Mesenchymal stem cell (in vitro differentiated cells and primary cell): ENCODE measurements at places on chromosomes 12 and 14.

- no peak for DNase-seq
These were observed 169.0 kb downstream of the ZFP36L1 start for GRCh38 chr14:68623826-68624225.

GRCh38 chr14:53209370-53209769, 56.2 kb upstream of the DDHD1 start:
- no peak for DNase-seq

GRCh38 chr14:102941419-102942011, 19.1 kb downstream of the AMN start:
- no peak for DNase-seq

DNA sequence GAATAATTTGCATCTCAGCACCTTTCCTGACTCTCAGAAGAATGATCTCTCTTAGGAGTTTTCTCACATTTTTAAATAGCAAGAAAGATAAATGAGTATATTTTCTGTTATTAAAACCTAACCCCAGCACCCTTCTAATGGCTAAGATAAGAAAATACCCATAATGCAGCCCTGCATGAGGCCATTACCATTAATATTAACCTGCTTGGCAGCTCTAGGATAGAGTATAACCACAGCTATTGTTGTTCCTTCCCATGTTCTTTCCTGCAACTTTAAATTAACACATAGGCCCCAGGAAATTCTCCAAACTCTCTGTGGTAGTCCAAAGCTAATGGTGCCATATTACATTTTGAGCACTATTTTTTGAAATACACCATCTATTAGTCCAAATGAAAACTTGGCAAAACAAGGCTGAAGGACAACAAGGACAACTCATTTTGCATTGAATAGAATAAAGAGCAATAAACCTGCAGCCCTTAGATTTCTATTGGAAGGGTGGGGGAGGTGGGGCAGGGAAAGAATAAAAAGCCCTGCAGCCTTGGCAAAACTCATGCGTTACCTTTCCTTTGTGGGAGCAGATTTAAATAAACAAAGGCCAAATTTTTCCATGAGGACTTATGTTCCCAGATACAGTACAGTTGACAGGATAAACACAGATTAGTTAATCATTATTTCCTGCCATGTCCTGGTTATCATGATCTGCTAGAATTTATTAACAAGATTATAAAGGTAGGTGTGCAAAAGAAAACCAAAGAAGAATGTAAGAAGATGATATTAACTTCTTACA, 46.9 kb downstream of the BTG1 start:
- no peak for DNase-seq

- no peak for DNase-seq
These were observed 71.3 kb downstream of the PTHLH start for GRCh38 chr12:27900920-27901879.

GRCh38 chr12:52611080-52611468, 7.3 kb downstream of the KRT73 start:
- DNase-seq, result no peak

DNA sequence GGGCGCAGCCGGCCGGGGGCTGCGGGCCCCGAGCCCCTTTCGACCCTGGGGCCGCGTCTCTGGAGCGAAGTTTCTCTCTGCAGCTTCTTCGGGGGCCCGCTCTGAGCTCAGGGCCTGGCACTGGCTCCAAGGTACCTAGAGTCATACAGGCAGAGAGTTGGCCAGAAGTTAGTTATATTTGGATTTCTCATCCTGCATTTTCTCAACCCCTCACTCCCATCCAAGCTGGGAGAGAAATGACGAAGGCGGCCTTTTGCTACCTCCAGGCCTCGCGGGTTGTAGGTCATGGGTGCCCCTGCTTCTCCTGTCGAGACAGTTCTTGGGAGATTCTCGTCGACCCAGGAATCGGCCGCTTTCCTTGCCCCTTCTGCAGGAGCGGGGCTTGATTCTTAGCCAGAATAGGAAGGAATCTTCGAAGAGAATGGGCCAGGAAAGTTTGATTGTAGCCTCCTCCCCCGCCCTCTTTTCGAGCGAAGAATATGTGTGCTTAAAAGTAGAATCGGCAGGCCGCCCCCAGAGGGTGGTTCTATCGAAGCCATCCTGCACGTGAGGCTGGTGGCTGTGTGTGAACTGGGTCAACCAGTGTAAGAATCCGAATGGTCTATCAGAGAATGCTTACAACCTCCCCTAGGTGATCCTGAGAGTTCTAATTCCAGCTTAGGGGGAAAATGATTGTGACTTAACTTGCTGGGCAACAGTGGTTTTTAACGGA, 785 bp downstream of the MLEC start:
- DNase-seq, result peak; percentile 58

DNA sequence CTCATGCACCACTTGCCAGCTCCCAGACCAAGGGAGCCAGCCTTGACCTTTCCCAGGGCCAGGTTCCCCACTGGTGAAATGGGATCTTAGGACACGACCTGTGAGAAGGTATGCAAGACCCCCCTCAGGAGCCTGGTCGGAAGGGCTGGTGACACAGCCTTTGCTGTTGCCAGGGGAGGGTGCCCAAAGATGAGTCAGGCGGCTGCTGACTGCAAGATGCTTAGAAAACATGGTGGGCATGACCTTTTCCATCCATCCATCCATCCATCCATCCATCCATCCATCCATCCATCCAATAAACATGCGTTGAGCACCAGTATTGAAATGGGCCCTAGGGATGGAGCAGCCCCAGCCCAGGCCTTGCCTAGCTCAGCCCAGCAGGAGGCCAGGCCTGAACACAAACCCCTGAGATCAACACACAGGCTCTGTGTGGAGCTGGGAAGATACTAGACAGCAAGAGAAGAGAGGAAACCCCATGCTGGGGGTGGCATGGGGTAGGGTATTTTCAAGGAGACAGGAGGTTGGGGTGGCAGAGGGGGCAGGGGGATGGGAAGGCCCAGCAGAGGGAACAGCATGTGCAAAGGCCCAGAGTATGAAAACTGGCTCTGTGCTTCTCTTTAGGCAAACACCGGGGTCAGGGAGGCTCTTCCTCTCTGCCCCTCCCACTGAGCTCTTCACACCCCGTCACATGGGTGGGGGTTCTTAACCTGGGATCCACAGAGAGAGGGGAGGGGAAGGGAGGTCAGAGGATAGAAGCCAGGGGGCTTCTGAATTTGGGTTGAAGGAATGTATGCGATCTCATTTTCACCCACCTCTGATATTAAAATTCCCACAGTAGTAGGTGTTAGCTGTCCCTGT, 26.2 kb upstream of the YY1 start:
- DNase-seq, result no peak

DNA sequence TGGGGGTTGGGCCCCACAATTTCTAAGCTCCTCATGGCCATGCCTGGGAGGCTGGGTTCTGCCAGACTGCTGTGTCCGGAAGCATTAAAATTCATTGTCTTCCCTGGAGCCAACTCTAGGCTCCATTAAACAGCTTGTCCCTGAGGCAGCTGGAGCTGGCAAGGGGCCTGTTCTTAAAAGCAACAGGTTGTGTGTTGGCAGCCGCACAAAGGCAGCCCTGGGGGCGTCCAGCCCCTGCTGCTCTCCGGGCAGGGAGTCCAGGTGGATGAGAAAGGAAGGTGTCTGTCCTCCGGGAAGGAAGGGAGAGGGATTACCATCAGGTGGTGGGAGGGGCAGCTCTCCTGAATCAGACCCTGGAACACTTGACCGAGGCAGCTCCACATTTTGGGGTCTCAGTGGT, 98.9 kb downstream of the CHST11 start:
- no peak for DNase-seq

- DNase-seq, result no peak
These were observed 45.3 kb downstream of the LRP6 start for GRCh38 chr12:12221560-12221959.

DNA sequence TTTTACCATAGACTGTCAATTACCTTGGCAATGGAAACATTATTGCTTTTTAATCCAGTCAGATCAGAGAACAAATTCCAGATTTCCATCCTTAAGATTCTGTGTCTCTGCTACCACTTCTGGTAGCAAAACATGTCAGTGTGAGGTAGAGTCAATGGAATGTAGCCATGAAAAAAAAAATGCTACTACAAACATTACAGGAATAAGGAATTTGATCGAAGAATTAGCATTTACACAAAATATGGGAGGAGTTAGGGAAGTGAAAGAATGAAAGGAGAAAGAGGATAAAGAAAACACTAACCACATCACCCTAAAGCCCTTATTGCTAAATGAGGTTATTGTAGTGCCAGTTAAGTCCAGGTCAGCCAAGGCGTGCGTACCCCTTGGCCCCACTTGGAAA, 9.2 kb downstream of the MED21 start:
- DNase-seq, result no peak

DNA sequence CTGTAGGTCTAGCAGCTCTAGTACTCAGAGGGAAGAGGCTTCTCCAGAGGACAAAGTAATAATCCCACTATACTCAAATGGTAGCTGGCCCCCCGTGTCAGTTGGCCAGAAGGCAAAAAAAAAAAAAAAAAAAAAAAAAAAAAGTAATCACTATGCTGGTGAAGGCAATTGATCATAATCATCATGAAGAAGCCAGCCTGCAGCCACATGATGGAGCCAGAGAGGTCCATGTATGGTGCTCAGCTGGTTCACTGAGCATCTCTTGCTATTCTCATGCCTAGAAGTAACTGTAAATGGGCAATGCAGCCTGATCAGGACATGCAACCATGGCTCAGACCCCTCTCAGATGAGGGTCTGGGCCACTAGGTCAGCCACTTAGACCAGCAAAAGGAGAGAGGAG, 378.8 kb downstream of the MED13L start:
- no peak for DNase-seq

- peak; percentile 82 for DNase-seq
These were observed 42.3 kb upstream of the EVL start for GRCh38 chr14:100022772-100023451.

DNA sequence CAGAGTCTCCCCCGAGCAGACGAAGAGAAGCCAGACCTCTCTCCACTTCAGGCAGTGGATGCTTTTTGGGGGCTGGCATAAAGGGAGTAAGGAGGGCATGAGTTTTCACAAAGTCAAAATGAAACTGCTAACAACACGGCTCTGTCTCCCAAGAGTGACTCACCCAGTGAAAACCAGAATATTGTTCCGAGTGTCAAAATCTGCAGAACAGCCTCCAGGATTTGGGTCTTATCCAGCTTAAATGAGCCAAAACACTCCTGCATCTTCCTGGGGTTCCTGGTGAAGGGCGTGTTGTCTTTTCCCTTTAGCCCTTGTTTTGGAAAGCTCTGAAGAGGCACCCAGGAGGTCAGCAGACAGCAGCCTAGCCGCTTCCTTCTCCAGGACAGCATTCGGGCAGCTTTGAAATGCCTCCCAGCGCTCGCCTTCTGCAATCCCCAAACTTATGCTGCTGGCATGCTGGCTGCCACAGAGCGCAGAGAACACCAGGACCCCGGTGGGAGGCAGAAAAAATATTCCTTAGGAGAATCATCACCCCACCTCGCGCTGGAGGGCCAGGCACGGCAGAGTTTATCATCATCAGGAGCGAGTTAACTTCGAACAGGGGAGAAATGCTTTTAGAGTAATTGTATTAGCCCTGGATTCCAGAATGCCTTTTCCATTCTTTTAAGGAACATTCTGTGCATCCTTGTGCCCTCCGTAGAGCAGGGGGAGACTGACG, 117.7 kb upstream of the NCOR2 start:
- DNase-seq, result peak; percentile 83

- peak; percentile 60 for DNase-seq
These were observed 404.4 kb upstream of the MGAT4C start for GRCh38 chr12:86660488-86661147.

DNA sequence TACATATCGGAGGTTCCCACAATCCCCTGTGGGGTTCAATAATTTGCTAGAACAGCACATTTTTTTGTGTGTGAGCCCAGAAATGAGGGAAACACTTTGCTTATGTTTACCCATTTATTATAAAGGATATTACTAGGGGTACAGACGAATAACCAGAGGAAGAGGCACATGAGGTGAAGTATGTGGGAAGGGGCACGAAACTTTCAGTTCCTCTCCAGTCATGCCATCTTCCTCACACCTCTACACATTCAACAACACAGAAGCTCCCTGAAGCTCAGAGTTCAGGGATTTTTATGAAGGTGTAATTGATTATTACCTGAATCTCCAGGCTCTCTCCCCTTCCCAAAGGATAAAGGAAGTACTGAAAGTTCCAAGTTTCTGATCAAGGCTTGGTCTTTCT, 30.2 kb upstream of the DYRK2 start:
- no peak for DNase-seq

DNA sequence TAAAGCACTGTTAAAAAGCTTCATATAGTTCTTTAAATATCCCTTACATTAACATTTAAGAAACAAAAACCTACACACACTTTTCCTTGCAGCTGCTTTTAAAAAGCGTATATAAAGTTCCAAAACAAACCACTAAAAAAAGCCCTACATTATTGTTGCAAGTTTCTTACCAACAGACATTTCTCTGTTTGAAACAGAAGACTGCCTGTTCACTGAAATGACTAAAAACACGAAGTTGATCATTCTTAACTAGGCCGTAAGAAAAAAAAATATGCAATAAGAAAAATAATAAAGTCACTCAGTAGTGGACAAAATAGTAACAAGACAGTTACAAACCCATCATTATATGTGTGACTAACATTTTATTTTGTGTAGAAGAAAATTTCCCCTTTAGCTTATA, 37.3 kb downstream of the KIF21A start:
- DNase-seq, result no peak

- DNase-seq, result no peak
These were observed 219.5 kb upstream of the TMEM132C start for GRCh38 chr12:128047266-128048060.

DNA sequence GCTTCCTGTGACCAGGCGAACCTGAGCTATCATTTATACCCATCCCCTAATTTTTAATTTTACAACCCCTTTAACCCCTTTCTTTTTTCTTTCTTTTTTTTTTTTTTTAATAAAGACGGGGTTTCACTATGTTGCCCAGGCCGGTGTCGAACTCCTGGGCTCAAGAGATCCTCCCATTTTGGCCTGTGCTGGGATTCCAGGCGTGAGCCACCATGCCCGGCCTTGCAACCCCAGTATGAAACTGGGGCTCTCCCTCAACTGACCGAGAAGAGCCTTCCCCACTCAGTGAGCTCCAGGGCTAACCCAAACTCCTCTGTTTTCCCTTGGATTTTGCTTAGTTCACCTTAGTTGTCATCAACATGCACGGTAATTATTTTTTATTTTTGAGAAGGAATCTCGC, 992 bp downstream of the CPSF2 start:
- DNase-seq, result no peak

GRCh38 chr12:3215410-3215975, 138.3 kb downstream of the TSPAN9 start:
- no peak for DNase-seq

GRCh38 chr12:48810903-48811431, 7.3 kb upstream of the CACNB3 start:
- DNase-seq, result peak; percentile 93

GRCh38 chr14:89953602-89954001, 928 bp downstream of the EFCAB11 start:
- no peak for DNase-seq

GRCh38 chr14:64701660-64702059, 2.6 kb upstream of the PLEKHG3 start:
- no peak for DNase-seq

DNA sequence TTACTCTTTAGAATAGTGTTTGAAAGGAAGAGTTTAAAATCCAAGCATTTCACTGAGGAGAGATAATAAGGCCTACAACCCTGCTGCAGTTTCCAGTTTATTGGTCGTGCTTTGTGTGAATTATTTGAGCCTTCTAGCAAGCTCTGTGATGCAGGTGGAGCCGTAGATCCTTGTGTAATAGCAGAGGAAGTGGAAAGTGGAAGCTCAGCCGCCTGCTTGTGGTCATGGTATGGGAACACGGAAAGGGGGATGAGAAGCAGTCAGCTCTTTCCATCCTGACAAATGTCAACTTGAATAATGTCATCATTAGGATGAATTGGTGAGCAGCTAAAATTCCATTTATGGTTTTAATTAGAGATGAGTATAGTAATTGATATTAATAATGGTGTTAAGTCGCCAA, 29.1 kb downstream of the SYNE2 start:
- no peak for DNase-seq

- DNase-seq, result no peak
These were observed 18.1 kb downstream of the VSX2 start for GRCh38 chr14:74257078-74257940.
